ENCODE measurements at places on chromosomes 2 and 18.

- DNase-seq = no peak
These were observed 92.0 kb downstream of the NDUFA10 start for GRCh38 chr2:239932881-239933735.

DNA sequence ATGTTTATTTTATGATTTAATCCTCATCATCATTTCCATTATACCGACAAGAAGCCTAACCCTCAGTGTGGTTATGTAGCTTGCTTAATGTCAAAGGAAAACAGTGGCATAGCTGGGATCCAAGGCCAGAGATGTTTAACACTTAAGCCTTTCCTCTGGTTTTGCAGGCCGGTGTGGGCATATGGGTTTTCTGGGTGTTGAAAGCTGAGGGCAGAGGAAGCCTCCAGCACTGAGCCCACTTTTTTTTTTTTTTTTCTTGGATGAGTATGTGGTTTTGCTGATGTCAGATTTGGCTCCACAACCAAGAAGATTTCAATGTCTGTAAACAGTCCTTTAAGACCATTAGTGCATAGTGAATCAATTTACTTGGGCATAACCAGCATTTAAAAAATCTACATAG is 41.3 kb downstream of the LHCGR start:
- no peak for DNase-seq

- no peak for DNase-seq
These were observed 181.7 kb downstream of the ANKRD44 start for GRCh38 chr2:197128897-197129296.

DNA sequence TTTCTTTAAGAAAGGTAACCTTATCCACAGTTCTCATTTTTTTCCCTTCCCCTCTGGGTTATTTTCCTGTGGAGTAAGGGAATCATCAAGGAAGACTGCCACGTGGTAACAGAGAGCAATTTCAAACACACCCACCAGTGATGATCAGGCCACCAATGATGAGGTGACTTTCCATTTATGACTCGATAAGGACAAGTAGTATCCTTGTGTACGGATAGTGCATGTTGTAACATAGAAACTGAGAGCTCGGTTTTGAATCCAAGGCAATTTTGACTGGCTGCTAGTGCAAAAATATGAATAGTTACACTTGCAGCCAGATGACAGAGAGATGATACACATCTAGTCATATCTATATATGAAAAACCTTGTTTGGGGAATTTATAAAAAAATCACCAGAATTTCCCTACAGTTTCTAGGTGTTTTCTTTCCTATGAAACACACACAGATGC is 143.6 kb upstream of the TCF4 start:
- no peak for DNase-seq

GRCh38 chr2:240832921-240833494 is 13.0 kb upstream of the KIF1A start:
- no peak for DNase-seq

GRCh38 chr2:223654384-223654915 is 52.3 kb upstream of the SCG2 start:
- DNase-seq = no peak

DNA sequence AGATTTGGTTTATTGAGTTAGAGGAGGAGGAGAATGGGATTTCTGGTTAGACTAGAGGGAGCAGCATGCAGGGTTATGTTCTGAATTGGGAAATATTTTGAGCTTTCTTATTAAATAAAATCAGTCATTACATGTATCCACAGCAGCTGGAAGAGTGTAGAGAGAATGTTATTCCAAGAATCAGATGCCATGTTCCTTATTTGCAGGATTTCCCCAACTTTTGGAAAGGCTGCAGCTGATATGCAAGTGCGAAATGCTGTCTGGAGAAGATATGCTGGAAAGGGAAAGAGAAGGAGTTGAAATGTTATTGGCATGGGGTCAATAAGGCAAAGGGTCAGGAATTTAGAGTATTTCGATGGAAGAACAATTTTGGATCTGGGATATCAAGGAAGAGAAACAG is 255.8 kb downstream of the MTX2 start:
- DNase-seq = no peak

- no peak for DNase-seq
These were observed 19.0 kb downstream of the INO80C start for GRCh38 chr18:35478520-35479435.

DNA sequence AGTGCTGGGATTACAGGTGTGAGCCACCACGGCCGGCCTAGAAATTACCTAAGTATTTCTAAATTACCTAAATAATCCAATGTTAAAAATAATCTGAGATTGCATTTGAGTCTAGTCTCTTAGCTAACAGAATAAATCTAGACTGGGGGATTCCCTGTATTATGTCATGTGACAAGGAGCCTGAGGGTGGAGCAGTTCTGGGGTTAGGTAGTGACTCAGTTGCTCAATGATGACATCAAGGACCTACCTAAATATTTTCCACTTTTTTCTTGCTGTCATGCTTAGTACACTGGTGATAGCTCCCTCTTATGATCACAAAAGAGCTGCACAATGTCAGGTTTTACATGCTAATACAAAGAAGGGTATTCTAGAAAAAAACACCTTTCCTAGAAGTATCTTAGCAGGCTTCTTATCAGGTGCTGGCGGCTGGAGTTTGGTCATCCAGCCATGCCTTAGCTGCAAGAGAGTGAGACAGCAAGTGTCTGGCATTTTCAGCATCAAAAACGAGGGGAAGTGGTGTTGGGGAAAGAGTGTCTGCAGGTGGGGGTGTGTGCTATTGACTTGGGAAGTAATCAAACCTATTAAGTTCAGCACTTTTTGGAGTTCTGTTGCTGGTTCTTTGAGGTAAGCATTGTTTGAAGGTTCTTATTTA is 17.5 kb upstream of the CEP192 start:
- no peak for DNase-seq

GRCh38 chr2:70089983-70090525 is 2.8 kb downstream of the PCBP1 start:
- no peak for DNase-seq

GRCh38 chr2:42025151-42025582 is 22.7 kb upstream of the PKDCC start:
- DNase-seq = no peak

- no peak for DNase-seq
These were observed 262.7 kb upstream of the THSD7B start for GRCh38 chr2:136502660-136503059.

DNA sequence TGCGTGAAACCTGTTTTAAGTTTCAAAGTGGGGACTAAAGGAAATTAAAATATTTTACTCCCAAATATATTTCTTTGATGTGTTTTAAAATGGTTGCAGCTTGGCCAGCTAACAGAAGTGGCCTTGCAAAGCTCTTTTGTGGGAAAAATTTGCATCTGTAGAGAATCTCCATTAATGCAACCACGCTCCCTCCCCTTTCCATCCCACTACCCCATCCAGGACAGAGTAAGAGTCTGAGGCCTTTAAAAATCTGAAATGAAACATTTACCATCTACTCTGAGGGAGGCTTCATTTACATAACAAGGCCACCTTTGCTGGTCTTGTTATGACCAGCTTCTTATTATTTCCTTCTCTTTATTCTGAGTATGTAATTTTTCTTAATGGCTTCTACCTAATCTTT is 63.5 kb downstream of the STAT4 start:
- no peak for DNase-seq

- no peak for DNase-seq
These were observed 48.9 kb upstream of the AAK1 start for GRCh38 chr2:69692424-69692823.

DNA sequence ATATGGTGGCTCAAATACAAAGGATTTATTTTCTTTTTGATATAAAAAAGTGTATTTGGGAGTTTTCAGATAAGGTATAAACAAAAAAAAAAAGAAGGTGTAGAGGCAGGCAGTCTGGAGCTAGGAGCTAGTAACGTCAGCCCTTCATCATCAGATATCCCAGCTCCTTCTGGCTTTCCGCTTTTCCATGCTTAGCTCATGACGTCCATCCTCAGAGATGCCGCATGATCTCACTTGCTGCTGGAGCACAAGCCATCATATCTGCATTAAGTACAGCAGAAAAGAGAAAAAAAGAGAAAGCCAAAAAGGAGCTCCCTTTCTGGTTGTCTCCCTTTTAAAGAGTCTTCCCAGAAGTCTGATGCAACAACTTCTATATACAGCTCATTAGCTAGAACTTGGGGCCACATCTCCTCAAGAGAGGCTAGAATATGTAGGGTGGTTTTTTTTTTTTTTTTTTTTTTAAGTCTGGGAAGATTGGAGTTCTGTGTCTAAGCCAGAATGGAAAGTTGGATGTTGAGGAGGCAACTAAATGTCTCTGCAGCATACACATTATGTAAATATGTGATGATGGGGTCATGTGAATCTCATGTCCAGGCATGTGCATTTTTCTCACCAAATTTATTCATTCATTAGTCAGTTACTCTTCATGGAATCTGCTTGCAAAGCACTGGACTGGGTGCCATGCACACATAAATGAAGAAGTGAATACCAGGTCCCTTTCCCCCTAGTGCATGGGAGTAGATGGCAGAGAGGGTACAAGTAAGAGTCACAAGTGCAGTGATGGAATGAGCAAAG is 52.3 kb downstream of the DDX1 start:
- no peak for DNase-seq

GRCh38 chr2:65660340-65660739 is 227.9 kb upstream of the SPRED2 start:
- DNase-seq = no peak

GRCh38 chr18:47203626-47204464 is 27.7 kb upstream of the IER3IP1 start:
- no peak for DNase-seq

GRCh38 chr18:8654503-8655451 is 45.5 kb downstream of the RAB12 start:
- DNase-seq = peak; percentile 17
